ENCODE measurements at places on chromosomes 7 and 10. TPM values are rescaled to one million over a fixed set of nuclear protein-coding genes. Genes with fewer than 3 reads are reported as not detected.
A peak's percentile ranks its signal among the peaks of the same experiment; 100 is the strongest.

The ASB15 gene
- not detected for total RNA-seq

GRCh38 chr10:110421512-110422138 lies 76.1 kb upstream of the DUSP5 start:
- DNase-seq = no peak

DNA sequence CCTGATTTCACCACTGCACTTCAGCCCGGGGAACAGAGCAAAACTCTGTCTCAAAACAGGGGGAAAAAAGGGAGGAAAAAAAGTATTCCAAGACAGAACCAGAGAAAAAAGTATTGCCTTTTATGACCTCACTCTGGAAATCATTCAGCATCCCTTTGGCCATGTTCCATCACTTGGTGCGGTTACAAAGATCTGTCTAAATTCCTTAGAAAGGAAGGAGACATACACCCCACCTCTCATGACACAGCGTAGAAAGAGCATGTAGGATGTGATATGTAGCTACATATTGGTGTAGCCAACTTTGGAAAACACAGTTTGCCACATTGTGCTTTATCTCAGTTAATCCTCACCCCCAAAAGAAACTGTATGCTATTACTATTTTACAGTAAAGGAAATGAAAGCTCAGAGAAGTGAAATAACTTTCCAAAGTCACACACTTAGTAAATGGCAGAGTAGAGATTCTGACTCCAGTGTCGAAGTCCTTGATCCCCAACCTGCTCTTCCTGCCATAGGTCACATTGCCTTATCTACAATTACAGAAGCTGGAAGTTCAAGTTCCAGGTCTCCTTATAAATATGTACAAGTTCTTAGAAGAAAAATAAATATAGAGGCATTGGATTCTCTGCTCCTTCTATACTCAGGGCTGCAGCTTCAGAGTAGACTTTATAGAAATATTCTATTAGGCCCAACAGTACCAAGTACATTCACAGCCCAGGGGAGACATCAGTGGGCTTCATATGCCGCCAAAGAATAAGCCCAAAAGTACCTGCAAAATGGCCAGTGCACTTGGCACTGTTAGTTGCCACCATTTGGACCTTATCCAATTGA lies 91.6 kb upstream of the KMT2E start:
- no peak for DNase-seq

The PPP1R9A gene
- 24.5 TPM for total RNA-seq

The FBXO24 gene
- total RNA-seq = 0.58 TPM

- DNase-seq = no peak
Measured at GRCh38 chr7:17233603-17234002, 64.8 kb upstream of the AHR start.

GRCh38 chr10:69814251-69814650 lies 12.5 kb downstream of the COL13A1 start:
- no peak for DNase-seq

- no peak for DNase-seq
Measured at GRCh38 chr7:82964150-82964882, 198.4 kb downstream of the PCLO start.

DNA sequence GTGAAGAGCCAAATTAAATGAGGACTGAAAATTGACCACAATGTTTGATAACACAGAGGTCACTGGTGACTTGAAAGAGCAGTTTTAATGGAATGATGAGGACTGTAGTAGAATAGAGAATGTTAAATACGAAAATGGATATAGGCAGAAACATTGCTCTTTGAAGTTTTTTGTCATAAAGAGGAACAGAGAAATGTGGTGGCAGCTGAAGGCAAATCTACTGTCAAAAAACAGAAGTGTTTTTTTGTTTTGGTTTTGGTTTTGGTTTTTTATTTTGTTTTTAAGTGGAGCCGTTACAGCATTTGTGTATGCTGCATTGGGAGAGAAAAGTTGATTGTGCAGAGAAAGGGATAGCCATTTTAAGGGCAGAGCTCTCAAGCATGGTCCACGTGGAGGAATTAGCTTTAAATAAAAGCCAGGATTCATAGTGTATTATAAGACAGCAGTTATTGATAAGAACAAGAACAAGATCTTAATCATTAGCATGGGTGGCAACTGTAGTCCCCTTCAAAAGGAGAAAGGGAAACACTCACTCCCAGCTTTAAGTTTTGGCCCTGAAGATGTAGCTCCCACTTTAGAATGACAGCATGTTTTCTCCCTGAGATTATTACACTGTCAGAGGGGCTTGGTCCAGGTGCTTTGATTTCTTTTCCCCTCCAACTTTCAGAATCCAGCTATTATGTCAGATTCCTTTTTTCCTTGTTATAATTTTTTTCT lies 156.7 kb upstream of the BET1 start:
- DNase-seq = no peak

GRCh38 chr10:79405221-79405994 lies 40.0 kb downstream of the ZCCHC24 start:
- no peak for DNase-seq

DNA sequence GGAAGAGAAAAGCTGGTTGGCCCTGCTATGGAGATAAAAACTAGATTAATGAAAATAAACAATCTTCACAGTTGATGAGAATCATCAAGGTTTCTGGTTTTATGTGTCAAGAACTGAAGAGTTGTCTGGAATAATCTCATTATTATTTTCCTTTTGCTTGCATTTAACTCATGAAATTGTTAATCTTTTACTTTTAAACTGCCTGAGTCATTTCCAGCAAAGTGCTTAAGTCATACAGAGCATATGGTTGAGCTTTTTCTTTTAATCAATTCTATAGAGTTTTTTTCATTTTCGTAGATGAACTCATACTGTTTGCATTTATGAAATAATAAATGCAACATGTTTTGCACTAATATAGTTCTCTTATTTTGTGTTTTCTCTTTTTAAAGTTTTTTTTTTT lies 747.9 kb downstream of the NXPH1 start:
- DNase-seq = no peak

DNA sequence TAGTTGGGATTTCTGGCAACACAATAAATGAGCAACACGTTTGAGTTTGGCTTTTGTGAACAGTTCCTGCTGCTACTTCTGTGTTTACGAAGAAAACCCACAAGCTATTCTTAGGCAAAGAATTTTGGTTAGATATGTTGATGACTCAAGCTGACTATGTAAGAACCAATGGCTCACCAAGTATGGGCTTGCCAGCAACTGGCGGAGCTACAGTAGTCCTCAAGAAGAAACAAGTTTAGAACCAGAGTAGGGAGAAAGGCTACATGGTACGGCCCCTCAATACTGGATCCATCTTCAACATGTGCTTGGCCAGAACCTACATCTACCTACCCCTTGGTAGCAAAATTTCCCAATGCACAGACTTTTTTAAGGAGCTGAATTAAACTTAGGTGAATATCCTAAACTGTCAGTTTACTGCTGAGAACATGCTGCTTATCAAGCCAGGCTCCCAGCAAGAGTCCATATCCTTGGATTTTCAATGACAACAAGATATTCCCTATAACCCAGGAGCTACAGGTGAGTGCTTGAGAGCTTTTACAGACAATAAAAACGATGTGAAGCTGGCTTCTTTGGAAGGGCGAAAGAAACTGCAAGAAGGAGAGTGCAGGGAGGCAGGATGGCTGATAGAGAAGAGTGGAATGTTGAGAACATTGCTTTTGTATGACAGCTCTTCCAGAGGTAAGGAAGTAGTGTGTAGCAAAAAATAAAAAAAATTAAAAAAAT lies 74.3 kb upstream of the ASAH2 start:
- DNase-seq = peak; percentile 16

GRCh38 chr7:90067171-90067570 lies 87.1 kb upstream of the STEAP1 start:
- no peak for DNase-seq

DNA sequence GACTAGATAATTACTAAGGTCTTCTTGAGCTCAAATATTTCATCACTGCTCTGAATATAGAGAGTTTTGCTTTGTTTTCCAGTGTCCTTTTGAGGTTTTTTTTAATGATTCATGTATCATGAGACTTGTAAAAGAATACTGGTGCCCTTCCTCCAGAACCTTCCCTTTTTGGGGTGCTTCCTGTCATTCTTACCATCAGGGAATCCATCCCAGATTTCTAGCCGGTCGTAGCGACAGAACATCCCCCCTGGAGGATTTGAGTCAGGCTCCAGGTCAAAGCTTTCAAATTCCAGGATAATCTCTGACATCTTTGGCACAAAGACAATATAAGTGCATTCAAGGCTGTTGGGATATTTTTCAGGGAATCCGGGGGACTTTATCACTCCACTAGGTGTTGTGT lies 71.0 kb downstream of the NRP1 start:
- DNase-seq = no peak

The PNLIP gene
- total RNA-seq = not detected

GRCh38 chr10:132666705-132667341 lies 119.1 kb downstream of the NKX6-2 start:
- DNase-seq = no peak

GRCh38 chr7:105647591-105647990 lies 66.3 kb upstream of the EFCAB10 start:
- DNase-seq = no peak
